Skin of body (tissue), 3 donors: ENCODE measurements at places on chromosomes 4 and X. TPM values are rescaled to one million over a fixed set of nuclear protein-coding genes. Genes with fewer than 3 reads are reported as not detected.

SASH3 gene
- 3.0 TPM for total RNA-seq

ATP6AP2 gene
- 72.8 TPM for total RNA-seq

SLC16A2 gene
- total RNA-seq, result 7.2 TPM

TMPRSS11D gene
- 0.79 TPM for total RNA-seq
